ENCODE measurements at places on chromosomes 2 and 18.

DNA sequence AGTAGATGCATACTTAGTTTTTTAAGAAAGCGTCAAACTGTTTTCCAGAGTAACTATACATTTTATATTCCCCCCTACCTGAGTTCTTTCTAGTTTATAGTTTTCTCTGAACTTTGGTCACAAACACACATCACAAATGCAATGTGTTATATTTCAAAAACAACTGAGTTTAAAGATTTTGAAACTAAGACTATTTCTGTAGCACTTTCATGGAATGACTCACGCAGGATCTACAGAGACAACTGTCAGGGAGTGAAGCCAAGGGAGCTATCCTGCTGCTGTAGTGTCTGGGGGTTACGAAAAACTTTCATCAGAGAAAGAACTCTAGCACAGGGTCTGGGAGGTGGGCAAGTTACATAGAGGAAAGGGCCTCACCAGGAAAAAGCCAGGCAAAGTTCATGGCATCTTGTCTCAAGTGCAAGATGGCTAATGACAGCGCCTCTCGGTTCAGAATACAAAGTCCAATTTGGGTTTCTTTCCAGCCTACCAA, 66.8 kb downstream of the UXS1 start:
- no peak for DNase-seq

- DNase-seq, result peak; percentile 62
Observed at GRCh38 chr18:64037812-64038414, 68.0 kb downstream of the SERPINB8 start.

DNA sequence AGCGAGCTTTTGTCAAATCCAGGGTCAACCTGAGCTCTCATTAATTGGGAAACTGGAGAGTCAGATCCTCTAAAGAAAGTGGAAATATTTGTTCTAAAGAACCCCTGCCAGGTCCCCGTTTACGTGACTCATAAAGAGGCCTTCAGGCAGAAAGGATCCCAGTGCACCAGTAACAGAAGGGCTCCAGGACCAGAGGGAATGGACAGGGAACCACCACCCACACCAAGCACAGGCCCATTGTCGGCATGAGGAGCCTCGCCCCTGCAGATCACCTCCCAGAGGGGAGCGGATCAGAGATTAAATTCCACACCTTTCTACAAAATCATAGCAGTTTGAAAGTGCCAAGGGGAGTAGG, 16.4 kb upstream of the C1QL2 start:
- no peak for DNase-seq

- DNase-seq, result no peak
Observed at GRCh38 chr2:179237209-179237946, 27.3 kb downstream of the SESTD1 start.

DNA sequence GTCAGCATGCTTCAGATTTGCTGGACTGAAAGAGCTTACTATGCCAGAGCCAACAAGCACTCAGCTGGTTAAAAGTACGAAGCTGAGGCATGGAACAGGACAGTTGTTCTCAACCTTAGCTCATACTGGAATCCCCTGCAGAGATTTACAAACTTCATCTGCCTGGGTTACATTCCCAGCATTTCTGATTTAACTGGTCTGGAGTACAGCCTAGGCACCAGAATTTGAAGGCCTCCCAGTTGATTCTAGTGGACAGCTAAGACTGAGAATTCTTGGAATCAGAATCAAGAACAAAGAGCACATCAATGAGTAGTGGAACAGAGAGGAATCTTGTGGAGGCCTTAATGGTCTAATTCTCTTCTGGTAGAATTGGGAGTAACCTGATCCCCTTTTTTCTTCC, 298.2 kb upstream of the NXPH2 start:
- no peak for DNase-seq

- no peak for DNase-seq
Observed at GRCh38 chr18:47448956-47449355, 197.5 kb upstream of the SKOR2 start.

DNA sequence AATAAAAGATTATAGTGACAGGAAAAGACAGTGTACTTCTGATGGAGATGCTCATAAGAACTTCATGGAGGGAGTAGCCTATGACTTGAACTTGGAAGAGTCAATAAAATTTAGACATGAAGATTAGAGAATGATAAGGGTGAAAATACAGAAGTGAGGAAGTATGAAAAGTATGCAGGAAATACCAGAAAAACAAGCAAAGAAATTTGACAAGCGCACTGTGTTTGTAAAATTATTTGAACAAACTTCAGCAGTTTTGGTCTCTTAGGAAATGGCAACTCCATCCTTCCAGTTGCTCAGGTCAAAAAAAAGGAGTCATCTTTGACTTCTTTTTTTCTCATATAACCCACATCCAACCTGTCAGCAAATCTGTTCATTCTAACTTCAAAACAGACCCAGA, 864.0 kb upstream of the ZEB2 start:
- no peak for DNase-seq

GRCh38 chr2:217941886-217942728, 60.7 kb downstream of the TNS1 start:
- no peak for DNase-seq

GRCh38 chr18:37582261-37582660, 16.7 kb upstream of the CELF4 start:
- DNase-seq, result no peak

DNA sequence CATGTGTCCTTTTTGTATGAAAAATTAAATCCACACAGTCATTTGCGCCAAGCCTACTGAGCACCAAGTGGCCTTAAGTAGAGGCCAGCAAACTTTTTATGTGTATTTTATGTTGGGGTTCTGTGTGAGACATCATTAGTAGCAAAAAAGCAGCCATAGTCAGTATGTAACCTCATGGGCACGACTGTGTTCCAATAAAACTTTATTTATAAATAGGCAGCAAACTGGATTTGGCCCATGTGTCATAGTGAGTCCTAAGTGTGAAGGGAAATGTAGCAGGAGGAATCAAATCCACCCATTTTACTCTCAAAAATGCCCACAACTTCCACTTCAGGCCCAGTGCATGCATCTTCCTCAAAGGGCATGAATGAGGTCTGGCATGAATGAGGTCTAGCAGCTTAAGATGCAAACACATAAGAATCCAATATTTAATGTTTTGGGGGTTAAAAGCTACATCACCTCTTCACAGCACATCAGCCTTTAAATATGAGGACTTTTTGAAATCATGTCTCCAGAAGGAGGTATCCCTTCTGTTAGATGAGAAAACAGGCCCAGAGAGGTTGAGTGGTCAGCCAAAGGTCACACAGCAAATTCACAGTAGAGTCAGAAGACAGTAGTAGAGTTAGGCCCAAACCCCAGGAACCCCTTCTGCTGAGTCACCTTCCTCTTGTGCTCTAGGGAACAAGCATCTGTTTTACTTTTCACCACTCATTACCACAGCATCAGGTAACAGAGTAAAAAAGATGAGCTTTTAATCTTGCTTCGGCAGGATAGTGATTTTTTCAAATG, 45.6 kb downstream of the MREG start:
- peak; percentile 20 for DNase-seq

DNA sequence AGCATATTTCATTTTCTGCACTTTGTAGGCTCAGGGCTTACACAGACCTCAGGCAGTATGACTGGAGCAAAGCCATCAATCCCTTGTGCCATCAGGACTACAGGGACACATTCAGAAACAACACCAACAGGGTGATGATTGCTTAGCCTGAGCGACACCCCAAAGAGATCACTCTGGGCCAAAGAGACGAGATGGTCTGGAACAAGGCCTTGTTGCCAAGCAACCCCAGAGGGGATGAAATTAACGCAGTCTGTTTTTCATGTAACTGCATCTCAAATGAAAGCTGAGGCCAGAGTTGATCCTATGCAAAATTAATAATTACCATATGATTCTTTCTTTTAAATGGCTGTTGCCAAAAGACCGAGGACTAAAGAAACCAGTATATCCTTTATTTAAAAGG, 20.2 kb upstream of the B3GNT2 start:
- DNase-seq, result no peak

DNA sequence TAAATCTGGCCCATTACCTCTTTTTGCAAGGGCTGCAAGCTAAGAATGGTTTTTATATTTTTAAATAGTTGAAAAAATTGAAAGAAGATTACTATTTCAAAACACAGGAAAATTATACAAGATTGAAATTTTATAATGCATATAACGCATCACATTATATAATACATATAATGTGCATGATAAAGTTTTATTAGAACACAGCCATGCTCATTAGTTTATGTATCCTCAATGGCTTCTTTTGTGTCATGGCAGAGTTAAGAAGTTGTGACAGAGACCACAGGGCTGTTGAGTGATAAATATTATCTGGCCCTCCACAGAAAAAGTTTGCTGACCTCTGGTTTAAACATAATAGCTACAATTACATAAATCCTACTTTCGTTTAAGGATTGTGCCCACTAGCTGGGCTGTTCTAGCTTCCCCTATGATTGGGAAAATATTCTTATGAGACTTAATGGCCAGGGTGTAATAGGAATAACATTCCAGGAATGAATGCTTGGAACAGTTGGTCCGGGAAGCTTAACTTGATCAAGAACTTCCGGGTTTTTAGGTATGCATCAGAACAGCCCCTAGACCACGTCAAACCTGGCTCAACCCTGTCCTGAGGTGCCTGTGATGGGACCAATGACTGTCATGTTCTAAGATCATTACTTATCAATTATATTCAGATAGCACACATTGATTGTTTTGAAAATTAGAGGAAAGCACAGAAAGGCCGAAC, 98.7 kb upstream of the LPIN2 start:
- no peak for DNase-seq

DNA sequence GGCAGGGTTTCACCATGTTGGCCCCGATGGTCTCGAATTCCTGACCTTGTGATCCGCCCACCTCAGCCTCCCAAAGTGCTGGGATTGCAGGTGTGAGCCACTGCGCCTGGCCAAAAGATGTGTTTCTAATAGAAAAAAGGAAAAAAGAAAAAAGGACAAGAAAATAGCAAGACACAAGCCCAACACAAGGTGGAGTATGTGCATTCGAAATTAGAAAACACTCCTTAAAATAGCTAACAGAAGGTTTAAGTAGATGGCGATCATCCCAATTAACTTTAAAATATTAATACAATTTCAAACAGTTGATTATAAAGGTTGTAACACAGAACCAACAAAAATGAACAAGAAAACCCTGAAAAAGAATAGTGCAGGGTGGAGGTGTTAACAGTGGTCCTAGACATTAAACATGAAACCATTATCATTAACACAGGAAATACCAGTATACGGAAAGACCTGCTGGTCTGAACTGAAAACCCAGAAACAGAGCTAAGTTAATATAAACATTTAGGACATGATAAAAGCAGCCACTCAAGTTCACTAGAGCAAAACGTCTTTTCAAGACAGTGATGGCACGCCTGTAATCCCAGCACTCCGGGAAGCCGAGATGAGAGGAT, 57.9 kb downstream of the HDLBP start:
- no peak for DNase-seq

GRCh38 chr2:138548796-138549195, 47.2 kb downstream of the SPOPL start:
- DNase-seq, result no peak

DNA sequence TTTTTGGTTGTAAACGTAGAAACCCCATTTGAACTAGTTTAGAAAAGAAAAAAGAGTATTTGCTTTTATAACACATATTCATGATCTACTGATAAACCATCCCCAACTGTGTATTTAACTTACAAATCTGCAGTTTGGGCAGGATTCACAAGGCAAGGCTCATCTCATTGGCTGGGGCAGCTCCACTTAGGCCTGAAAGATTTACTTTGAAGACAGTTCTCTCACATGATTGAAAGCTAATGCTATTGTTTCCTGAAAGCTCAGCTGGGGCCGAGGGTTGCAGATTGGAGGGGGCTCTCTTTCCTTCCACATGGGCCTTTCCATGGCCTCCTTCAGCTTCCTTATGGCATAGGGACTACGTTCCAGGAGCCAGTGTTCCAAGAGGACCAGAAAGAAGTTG, 47.4 kb downstream of the ARHGAP15 start:
- no peak for DNase-seq

DNA sequence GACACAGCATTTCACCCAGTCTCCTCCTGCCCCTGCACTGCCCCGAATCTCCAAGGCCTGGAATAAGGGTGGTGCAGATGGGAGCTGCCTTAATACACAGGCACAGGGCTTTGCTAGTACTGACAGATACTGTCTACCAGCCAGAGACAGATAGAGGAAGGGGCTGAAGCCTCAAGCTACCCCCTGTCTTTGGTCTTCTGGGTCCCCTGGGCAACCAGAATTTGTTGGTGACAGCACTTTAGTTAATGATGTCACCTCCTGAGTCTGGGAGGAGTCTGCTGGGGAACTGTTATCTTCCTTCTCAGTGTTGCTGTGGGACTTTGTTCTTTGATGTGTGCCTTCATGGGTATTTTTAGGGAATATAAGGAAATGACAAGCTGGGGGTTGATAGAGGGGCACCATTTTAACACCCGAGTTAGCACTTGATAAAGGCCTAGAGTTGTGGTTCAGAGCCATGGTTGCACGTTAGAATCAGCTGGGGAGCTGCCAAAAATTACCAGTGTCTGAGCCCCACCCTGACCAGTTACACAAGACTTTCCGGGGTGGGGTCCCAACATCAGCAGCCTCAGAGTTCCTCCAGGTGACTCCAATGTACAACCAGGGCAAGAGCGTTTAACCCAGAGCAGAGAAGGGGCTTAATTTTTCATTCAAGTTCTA, 136.8 kb downstream of the SMAD7 start:
- DNase-seq, result peak; percentile 97

GRCh38 chr2:236527159-236527630, 42.4 kb upstream of the ACKR3 start:
- peak; percentile 27 for DNase-seq

- DNase-seq, result no peak
Observed at GRCh38 chr18:49901862-49902340, 88.6 kb upstream of the ACAA2 start.

Data from hematopoietic multipotent progenitor cell treated with erythropoietin and hydrocortisone succinate and interleukin-3 and kit ligand, for 6 days (in vitro differentiated cells).